HCEC 1CT (cell line): ENCODE measurements at places on chromosomes 1 and 21.
A peak's percentile ranks its signal among the peaks of the same experiment; 100 is the strongest.

DNA sequence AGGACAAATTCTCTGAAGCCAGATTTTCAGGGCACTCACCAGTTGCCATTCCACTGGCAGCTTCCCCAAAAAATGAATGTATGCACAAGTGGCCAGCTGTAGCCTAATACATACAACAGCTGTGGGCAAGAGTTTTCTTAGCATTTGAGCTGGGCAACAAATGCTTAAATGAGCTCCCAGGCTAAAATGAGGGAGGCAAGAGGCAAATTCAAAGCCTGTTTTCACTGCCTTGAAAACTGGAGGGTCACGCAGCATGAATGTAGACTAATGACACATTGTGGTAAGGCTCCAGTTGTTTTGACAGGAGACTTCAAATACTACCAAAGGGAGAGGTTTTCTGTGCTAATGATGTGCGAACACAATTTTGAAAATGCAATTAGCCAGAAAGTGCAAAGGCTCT, 88.2 kb downstream of the TIAM1 start:
- no peak for DNase-seq

GRCh38 chr1:234938135-234938534, 190.5 kb downstream of the TOMM20 start:
- no peak for DNase-seq

DNA sequence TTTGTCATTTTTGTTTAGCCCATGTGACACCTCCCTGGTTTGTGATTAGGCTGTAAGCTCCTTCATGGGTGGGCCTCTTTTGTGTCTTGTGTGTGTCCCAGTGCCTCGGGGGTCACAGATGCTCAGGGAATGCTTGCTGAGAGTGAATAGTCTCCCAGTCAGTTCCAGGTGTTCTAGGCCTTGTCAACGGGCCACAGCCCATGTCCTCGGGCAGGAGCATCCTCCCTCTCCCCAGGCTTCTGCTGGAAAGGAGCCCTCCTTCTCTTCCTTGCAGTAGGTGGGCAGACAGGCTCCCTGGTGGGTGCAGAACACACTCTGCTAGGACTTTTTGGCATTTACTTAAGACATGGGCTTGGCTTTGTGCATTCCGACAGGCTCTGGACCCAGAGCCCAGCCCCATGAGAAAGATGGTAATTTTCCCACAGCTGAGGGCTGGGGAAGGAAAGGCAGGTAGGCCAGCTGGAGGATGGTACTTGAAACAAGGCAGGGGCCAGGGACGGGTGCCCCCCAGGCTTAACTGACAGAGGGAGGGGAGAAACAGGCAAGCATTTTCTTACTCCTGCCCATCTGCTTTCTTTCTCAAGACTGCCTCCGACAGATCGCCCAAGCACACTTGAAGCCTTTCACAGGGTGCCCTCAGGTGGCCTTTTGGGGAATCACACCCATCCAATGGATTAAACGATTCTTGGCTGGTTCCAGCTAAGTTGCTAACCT, 7.1 kb upstream of the CPLANE2 start:
- peak; percentile 62 for DNase-seq

- DNase-seq: no peak
Measured at GRCh38 chr1:48227165-48228013, 4.9 kb downstream of the SLC5A9 start.

GRCh38 chr21:15508554-15508953, 221.2 kb upstream of the USP25 start:
- DNase-seq: no peak

DNA sequence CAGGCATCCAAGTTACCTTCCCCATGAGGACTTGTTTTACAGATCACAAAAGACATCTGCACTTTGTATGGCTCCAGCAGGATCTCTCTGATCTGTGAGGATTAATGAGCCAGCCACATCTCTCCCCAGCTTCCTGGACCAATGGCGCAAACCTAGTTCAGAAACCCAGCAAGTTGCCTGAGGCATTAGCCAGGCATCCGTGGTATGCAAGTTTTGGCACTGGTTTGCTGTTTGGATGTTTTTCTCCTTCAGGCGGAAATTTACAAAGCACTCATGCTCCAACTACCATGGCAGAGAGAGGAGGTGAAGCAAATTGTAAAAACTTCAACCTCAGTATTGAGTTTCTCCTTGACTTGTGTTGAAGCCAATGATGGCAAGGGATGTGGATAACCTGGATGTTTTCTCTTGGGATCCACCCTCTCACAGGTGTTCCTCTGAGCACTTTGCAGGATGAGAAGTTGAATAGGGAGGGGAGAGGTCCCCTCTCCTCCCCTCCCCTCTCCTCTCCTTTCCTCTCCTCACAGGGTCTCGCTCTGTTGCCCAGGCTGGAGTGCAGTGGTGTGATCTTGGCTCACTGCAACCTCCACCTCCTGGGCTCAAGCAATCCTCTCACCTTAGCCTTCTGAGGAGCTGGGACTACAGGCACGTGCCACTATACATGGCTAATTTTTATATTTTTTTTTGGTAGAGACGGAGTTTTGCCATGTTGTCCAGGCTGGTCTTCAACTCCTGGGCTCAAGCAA, 25.6 kb upstream of the ENO1 start:
- peak; percentile 96 for DNase-seq

DNA sequence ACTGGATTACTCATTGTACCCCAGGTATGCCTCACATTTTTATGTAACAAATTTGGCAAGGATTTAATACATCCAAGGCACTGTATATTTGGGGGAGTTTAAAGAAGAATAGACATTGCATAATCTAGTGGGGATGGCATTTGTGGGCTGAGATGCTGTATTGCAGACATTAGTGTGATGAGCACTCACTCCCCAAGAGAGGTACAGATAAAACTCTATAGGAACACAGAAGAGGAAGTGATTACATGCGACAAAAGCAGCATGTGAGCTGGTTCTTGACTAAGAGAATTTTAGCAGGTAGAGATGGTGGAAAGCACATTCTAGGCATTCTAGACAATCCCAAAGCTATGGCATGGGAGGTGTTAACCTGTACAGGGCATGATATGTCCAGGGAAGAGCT, 24.2 kb upstream of the CDC14A start:
- no peak for DNase-seq

GRCh38 chr1:29679828-29680558, 443.7 kb downstream of the PTPRU start:
- DNase-seq: no peak

GRCh38 chr21:44831227-44831860, 13.5 kb upstream of the SUMO3 start:
- DNase-seq: no peak

DNA sequence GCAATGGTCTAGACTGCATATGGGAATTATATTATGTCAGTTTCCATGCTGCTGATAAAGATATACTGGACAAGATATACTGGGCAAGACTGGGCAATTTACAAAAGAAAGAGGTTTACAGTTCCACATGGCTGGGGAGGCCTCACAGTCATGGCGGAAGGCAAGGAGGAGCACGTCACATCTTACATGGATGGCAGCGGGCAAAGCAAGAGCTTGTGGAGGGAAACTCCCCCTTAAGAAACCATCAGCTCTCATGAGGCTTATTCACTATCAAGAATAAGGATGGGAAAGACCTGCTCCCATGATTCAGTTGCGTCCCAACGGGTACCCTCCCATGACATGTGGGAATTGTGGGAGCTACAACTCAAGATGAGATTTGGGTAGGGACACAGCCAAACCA, 21.2 kb downstream of the CCT8 start:
- DNase-seq: no peak

DNA sequence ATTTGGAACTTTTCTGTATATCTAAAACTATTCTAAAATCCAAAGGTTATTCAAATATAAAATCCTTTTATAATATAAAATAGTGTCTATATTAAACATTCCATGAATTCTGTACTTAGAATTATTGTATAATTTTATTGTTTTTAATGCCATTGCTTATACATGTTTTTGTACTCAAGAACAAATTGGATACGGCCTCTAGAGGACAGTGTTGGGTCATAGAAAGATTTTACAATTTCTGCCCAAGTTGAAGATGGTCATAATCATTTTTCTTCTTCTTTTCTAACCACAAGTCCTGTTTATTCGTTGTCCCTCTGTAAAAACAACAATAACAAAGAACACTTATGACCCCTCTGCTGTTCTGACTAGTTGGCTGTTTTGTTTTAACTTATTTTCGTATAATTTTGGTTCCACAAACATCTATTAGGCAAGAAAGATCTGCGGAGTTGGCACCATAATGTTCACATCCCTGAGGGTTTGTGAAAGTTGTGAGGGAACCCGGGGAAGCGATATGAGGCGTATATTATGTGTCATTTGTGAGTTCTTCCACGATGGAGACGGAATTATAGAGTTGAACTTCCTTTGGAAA, 75.7 kb upstream of the KIF26B start:
- peak; percentile 59 for DNase-seq

DNA sequence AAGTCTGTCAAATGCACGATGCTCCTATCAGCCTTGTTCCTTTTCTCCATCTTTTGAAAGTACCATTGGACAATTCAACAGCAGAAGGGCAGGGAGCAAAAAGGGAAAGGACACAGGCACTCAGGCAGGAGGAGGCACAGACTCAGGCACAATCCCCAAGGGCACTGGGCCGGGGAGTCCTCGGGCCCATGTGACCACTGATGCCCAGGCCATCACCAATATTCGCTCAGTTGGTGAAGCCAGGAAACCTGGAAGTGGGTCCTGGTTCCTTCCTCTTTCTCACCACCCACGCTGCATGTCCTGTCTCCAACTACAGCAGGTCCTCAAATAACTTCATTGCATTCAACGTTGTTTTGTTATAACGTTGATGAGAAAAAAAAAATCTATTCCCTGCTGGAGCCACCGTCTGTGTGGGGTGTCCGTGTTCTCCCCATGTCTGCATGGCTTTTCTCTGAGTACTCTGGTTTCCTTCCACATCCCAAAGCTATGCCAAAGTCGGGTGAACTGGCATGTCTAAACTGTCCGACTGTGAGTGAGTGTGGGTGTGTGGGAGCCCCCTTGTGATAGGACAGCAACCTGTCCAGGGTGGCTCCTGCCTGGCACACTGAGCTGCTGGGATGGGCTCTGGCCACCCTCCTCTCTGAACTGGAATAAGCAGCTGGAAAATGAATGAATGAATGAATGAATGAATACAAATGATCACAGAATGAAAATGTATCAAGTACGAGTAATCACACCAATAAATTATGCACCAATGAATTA, 12.5 kb downstream of the NID1 start:
- DNase-seq: no peak

DNA sequence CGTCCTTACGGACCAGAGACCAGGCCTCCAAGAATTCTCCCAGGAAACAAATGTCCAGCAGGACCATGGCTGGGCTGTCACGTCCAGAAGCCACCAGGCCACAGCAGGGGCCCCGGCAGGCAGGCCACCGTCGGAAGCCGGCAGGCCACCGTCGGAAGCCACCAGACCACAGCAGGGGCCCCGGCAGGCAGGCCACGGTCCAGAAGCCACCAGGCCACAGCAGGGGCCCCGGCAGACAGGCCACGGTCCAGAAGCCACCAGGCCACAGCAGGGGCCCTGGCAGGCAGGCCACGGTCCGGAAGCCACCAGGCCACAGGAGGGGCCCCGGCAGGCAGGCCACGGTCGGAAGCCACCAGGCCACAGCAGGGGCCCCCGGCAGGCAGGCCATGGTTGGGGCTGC, 67.0 kb upstream of the PDE9A start:
- DNase-seq: no peak

- DNase-seq: no peak
Measured at GRCh38 chr21:20404915-20405314, 593.3 kb upstream of the NCAM2 start.

- no peak for DNase-seq
Measured at GRCh38 chr1:116518400-116518799, 52.4 kb downstream of the CD58 start.

DNA sequence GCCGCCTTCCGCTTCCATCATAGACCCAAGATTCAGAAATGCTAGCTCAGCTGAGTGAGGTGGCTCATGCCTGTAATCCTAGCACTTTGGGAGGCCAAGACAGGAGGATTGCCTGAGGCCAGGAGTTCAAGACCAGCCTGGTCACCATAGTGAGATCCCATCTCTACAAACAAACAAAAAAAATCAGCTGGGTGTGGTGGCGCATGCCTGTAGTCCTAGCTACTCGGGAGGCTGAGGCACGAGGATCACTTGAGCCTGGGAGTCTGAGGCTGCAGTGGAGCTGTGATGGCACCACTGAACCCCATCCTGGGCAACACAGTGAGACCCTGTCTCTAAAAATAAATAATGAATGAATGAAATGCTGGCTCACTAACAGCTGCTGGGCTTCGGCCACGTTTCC, 39.7 kb downstream of the TOMM20 start:
- DNase-seq: no peak

DNA sequence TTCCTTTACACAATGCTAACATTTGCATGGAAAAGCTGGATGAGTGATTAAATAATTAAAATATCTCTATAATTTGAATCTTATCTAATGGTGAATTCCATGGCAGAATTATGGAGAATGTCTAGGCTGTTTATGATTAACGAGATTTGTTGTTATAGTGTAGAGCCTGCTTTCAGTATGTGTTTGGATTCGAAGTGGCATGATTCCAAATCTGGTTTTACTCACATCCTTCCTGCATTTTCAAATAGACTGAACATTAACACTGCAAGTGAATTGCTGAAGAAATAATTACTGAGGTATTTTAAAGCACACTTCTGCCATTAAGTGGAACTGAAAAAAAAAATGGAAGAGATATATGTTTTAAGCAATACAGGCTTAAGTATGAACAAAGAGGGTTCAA, 5.1 kb upstream of the NEK7 start:
- peak; percentile 39 for DNase-seq

DNA sequence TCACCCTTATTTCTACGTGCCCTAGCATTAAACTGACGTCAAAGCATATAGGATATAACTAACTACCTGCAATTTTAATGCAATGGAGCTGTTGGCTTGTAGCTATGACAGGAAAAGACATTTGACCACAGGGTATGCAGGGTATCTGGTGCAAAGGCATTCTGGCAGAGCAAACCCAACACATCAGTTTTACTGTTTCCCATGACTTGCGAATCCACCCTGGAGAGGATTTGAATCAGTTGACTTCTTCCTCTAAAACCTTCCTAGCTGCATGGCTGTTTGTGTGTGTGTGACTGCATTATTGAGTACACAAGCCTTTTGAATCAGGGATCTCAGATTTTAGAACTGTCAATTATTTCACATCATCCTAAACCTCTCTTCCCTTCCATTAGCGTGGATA, 41.7 kb upstream of the SYT14 start:
- no peak for DNase-seq

DNA sequence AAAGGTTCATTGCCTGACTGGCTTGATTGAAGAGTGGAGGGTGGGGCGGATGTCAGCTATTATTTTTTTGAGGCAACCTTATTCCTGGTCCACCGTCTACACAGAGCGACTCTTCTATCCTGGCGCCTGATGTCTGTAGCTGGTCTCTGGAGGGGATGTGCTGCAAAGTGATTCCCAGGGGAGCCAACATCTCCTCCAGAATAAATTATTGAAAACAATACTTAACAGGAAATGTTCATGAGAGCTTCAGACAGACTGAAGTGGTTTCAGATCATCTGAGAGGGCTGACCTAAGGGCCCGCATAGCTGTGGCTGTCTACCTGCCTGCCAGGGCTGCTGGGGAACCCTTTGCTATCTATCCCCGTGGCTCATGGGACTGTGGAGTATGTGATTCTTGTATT, 66.7 kb downstream of the TEX35 start:
- no peak for DNase-seq

- DNase-seq: peak; percentile 69
Measured at GRCh38 chr1:11478571-11479374, at the start of gene DISP3. DISP3 (plus strand) TSS chr1:11479155; CDS start chr1:11500993, 21,838 bp downstream.

GRCh38 chr1:47569681-47570470, 132.0 kb downstream of the FOXD2 start:
- DNase-seq: peak; percentile 86
